ENCODE measurements at places on chromosomes 6 and 20.

- DNase-seq, result no peak
These were observed 109.1 kb downstream of the PRDM1 start for GRCh38 chr6:106194949-106195921.

GRCh38 chr6:44162876-44163625 lies 4.4 kb downstream of the CAPN11 start:
- no peak for DNase-seq

DNA sequence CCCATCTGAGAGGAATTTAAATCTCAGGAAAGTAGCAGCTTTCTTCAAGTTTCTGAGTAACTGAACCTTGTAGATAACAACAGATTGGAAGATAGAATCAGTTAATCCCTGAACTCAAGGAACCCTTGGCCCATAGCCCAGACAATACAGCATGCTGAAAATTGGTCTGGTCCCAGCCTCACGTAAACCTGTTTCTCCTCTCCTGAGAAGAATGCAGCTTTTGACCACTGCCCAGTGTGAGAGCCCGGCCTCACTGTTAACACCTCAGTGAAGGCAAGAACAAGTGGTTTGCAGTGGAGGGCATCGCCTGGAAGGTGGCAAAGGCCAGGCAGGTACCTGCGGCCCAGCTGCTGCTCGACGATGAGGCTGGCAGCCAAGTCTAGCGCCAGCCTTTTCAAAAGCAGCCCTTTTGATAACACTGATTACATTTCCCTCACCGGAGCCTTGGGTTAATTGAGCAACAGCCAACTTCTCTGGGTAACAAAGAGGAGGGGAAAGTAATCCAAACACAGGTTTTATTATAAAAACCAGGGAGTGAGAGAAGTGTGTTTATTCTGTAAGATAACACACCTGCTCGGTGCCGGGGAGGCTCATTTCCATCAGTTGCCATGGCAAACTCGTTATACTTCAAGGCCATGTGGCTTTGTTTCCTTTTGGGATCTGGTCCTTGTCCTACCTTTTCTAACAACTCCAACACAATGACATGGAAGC lies 54.0 kb downstream of the TRAF3IP2 start:
- peak; percentile 80 for DNase-seq

GRCh38 chr6:127608554-127609270 lies 31.7 kb downstream of the C6orf58 start:
- no peak for DNase-seq
